ENCODE measurements at places on chromosomes 12 and 14.
A peak's percentile ranks its signal among the peaks of the same experiment; 100 is the strongest.

DNA sequence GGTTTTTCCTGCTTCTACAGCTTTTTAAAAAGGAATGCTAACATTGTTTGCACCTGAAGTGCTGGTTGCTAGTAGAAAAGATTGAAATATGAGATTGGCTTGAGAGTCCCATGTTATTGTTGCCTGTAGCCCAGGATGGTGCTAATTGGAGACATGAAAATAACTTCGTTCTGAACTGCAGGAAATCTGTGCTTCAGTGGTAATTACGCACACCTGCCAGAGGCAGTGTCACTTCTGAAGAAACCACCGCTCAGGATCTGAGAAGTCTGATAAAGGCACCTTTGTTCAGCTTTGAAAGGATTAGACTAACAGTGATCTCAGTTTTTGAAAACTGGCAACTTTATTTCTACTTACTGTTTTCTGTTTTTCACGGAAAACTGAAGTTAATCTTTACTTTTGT lies 15.5 kb upstream of the ATP6V0A2 start:
- no peak for DNase-seq

- peak; percentile 50 for DNase-seq
Observed at GRCh38 chr14:61620130-61620946, 75.0 kb upstream of the HIF1A start.

DNA sequence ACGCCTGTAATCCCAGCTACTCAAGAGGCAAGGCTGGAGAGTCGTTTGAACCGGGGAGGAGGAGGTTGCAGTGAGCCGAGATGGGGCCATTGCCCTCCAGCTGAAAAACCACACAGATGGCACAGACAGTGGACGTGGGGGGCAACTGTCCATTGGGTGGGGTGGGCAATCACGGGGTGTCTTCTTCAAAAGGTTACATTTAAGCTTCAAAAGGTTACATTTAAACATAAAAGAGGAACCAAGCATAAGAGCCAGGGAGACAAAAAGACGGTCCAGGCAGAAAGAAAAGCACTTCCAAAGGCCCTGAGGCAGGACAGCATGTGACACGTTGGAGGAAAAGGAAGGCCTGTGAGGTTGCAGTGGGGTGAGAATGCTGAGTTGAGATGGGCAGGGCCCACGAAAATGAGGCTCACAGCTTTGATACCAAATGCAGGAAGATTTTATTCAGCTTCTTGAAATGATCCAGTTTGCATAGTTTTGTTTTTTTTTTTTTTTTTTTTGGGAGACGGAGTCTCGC lies 10.7 kb downstream of the SCARB1 start:
- DNase-seq, result no peak

DNA sequence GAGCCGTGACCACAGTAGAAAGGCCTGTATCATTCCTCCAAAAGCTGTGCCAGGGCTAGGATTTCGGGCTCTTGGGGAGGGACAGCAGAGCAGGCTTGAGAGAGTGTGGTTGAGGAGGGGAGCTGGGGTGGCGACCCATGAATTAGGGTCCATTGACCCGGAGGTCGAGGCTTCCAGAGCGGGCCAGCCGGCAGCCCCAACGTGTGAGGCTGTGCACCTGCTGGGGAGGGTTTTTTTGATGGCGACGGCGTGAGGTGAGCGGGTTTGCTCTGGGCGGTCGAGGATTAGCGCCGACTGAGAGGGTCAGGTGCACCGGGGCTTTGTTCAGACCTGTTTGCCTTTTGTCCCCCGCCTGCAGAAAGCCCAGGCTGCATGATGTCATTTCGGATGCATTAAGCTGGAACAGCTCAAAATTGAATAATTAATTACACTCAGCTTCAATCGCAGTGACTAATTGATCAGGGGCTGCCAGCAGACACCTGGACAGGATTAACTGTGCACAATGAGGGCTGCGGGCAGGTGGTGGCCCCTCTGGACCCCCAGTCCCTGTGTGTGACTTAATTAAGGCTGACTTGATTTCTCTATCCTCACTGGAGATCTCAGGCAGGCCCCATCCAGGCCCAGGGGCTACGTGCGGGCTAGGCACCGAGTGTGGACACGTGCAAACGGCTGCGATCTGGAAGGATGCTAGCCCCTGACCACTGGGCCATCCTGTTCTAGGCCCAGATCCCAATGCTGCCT lies 42.1 kb upstream of the MEG3 start:
- no peak for DNase-seq

GRCh38 chr14:56160088-56160487 lies 41.9 kb downstream of the PELI2 start:
- DNase-seq, result no peak

DNA sequence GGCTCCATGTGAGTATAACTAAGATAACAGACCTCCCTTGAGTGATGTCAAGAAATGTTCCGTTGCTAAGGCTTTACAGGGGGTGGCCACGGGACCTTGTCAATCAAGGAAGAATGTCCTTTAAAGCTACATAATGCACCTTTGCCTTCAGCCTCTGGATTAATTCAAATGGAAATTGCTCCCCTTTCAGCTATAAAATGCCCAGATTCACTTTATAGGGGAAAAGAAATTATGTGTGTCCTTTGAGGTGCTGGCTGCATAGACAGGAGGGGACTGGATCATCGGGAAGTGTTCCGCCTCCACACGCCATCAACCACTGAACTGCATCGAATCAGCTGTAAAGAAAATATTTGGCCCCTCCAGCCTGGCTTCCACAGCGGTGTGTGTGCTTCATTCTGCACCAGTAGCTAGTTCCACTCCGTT lies 415.4 kb downstream of the DPF3 start:
- DNase-seq, result peak; percentile 78

DNA sequence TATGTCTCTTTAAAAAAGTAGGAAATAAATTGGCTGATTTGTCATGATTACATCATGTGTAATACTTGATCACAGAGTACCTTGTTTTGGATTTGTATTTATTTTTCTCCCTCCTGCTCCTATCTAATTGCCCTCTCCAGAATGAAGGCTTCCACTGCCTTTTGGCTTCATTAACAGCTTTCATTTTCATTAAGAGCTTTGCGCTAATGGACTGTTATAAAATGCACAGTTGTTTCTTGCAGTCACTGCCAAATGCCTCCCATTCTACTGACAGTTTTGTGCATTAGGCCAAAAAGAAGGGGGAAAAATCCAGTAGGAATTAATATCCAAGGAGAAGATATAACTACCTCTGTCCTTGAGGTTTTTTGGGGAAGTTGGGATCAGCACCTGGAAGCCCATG lies 159.2 kb downstream of the NRXN3 start:
- DNase-seq, result no peak

- no peak for DNase-seq
Observed at GRCh38 chr14:100740929-100741328, 14.2 kb downstream of the DLK1 start.

DNA sequence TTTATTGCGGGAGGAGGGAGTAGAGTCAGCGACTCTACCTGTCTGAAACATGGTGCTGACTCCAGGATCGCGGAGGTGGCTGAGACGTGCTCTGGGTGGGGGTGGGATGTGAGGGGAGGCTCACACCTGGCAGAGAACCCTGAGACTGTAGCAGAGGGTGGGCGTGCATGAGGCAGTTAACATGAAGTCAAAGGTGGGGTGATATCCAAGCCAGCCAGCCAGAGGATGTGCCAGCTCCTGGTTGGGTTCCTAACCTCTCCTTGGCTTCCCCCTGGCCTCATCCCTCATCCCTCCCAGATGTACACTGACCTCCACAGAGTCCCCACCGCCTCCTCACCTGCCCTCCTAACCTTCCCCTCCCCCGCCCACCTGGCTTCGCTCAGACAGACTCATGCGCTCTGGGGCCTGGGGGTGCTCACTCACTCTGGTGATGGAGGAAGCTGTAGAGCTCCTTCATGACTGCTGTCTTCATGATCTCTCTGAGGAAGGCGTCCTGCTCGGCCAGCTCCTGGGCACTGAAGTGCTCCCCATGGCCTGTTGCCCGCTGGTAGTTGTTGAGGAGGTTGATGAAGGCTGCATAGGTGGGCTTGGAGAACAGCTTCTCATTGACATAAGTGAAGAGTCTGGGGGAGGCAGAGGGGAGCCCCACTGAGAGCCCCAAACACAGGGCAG lies 9.3 kb downstream of the ENDOU start:
- DNase-seq, result no peak

GRCh38 chr14:91144425-91145145 lies 30.7 kb downstream of the DGLUCY start:
- DNase-seq, result peak; percentile 31

DNA sequence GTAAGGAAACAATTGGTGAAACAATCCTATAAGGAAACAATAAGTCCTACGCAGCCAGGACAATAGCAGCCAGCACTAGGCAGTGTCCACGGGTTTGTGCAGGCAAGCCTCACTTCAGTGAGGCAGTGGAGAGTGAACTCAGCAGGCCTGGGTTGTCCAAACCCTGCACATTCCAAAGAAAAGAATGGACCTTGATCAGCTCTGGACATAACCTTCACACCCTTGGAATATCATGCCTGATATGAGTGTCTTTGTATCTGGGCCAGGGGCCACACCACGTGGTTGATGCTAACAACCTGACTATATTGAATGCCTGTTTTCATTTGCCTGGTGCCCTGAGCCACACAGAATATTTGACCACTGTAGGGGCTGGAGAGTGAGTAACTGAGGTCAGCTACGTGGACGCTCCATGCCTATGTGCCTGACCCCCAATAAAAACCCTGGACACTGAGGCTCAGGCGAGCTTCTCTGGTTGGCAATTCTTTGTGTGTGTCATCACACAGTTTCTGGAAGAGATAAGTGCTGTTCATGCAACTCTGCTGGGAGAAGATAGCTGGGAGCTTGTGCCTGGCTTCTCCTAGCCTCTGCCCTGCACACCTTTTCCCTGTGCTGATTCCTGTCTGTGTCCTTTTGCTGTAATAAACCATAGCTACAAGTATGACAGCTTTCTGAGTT lies 81.4 kb upstream of the NCOR2 start:
- DNase-seq, result no peak

- DNase-seq, result peak; percentile 62
Observed at GRCh38 chr12:69732088-69732487, 6.6 kb upstream of the RAB3IP start.

GRCh38 chr14:68247676-68248268 lies 428.2 kb downstream of the RAD51B start:
- DNase-seq, result no peak

DNA sequence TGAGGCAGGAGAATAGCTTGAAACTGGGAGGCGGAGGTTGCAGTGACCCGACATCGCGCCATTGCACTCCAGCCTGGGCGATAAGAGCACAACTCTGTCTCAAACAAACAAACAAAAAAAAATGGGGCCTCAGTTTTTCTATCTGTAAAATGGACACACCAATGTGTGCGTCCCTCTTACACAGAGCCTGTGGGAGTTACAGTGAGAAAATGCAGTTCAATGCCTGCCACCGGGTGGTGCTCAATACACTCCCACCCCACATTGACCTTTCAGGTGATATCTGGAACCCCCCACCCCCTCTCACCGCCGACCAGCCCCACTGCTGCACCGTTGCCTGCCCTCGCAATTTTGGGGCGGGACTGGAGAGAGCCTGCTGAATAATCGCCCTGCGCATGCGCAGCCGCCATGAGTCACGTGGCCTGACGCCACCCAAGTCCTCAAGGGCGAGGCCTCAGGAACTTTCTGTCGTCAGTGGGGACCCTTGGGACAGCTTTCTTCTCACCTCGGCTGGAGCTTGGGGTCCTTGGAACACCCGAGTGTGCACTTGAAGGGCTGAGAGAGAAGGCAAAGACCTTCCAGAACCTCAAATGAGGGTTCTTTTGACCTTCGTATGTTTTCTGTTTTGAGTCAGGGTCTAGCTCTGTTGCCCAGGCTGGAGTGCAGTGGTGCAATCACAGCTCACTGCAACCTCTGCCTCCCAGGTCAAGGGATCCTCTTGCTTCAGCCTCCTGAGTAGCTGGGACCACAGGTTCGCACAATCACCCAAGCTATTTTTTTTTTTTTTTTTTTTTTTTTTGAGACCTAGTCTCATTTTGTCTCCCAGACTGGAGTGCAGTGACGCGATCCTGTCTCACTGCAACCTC lies 14.6 kb upstream of the CABP1 start:
- no peak for DNase-seq

- DNase-seq, result no peak
Observed at GRCh38 chr12:110339184-110339952, 58.3 kb downstream of the ATP2A2 start.

DNA sequence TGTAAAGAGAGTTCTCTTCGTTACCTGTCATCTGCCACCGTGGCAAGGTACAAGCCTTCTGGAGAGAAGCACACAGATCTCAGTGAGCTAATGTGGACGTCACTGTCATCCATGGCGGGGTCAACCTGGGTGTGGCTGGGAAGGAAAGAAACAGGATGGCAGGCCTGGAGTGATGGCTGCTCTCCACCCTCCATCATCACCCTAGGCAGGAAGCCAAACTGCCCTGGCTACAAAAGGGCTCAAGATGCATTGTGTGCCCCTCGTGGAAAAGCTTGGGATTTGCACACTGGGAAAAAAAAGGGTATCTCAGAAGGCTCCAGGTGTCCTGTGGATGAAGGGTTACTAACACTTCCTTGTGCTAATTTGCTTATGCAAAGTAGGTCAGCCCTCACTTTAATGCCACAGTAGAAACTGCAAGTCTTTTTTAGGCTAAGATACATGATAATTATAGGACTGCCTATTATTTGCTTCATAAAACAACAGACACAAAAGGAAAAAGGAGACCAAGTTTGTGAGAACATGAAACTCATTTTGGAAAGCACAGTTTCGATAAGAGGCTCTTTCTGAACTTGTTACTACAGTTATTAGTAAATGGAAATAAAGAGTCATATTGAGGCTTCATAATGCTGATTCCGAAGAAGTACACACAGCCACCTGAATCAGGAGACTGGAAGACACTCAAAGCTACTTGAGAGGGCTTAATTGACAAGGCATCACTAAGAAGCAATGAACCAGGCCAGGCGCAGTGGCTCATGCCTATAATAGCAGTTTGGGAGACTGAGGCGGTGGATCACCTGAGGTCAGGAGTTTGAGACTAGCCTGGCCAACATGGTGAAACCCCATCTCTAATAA lies 18.9 kb downstream of the RFC5 start:
- DNase-seq, result no peak

GRCh38 chr12:1924996-1925683 lies 6.7 kb upstream of the CACNA2D4 start:
- DNase-seq, result no peak

- DNase-seq, result no peak
Observed at GRCh38 chr12:80504389-80505163, 60.5 kb downstream of the PTPRQ start.

GRCh38 chr12:121120323-121120722 lies 12.4 kb upstream of the P2RX7 start:
- DNase-seq, result no peak

All from kidney glomerular epithelial cell (primary cell).